ENCODE measurements at places on chromosomes 12 and 14.

DNA sequence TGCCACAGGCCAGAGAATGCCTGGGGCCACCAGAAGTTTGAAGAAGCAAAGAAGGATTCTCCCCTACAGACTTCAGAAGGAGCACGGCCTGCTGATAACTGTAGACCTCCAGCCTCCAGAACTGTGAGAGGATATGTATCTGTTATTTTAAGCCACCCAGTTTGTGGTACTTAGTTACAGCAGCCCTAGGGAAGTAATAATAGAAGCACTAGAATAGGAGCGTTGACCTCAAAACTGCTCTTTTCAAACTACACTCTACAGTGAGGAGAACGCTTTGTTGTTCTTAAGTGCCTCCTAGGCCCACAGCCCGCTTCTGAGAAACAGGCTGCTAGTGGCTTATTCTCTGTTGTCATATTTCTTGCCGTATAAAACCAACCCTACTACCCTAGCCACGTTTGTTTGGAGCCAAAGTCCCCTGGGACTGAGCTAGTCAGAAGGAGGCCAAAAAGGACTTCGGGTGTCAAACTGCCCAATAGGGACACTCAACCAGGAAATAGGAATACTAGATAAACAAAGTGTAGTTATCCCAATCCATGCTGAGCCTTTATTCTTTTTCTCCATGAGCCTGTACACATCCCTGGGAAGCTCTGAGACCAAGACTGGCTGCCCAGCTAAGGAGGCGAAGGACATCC lies 38.5 kb upstream of the FRS2 start:
- no peak for DNase-seq

DNA sequence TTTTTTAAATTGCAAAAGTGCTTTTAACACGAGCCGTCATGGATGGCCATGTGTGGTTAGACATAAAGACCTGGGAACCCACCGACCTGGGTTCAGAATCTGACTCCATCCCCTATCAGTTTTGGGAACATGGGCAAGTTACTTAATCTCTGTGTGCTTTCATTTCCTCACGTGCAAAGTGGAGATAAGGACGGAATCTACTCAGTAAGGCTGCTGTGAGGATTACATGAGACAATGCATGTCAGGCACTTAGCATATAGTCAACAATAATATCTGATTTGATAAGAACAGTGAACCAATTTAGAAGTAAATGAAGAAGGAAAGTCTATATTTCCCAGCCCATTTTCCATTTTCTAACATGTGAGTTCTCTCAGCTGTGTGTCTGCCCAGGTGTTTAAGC lies 235.4 kb downstream of the SUDS3 start:
- DNase-seq: no peak

- no peak for DNase-seq
Measured at GRCh38 chr12:87266305-87266704, 762.9 kb downstream of the C12orf50 start.

DNA sequence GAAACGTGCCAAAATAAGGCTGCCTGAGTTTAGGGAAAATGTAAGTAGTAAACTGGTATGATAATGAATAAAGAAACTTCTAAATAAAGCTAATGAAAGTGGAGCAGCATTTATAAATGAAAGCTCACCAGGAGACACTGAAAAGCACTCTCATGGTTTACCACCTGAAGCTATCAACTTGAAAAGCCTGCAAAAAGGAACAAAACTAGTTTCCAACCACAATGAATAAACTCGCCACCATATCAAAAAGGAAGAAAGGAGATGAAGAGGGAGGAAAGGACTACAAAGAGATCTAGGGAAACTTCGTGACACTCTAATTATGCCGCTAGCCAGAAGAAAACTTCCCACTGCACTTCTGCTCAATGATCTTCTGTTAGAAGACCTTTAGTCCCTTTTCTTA lies 66.7 kb downstream of the MED13L start:
- DNase-seq: no peak

DNA sequence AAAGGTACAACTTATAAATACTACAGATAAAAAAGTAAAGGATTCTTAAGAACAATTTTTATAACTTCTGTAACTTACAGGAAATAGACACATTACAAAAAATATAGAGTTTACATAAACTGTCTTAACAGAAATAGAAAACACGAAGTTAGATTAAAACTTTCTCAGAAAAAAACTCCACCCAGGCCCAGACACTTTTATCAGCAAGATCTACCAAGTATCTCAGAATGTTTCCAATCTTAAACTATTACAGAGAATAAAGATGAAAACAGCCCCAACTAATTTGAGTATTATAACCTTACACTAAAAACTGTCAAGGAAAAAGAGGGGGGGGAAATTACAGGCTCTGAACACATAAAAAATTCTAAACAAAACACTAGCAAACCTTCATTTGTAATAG lies 8.2 kb downstream of the ZFC3H1 start:
- DNase-seq: no peak

DNA sequence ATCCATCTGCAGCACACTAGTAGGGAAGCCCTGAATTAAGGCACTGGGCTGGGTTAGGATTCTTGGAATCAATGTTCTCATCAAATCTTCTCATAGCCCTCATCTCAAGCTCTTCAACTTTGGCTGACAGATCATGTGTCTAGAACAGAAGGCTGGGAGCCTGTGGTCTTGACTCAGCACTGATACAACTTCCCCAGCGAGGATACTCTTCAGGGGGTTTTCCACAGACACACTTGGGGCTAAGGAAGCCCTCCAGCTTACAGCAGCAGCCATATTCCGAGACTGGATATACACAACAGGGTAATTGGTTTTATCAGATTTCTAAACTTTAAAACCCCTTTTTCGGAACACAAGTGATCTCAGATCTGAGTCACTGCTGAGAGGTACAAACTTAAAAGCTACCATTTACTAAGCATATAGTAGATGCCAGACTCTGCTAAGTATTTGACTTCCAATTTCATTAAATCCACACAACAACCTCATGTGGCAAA lies 3.5 kb downstream of the FMNL3 start:
- no peak for DNase-seq

GRCh38 chr12:5694759-5695409 lies 250.2 kb downstream of the ANO2 start:
- no peak for DNase-seq

GRCh38 chr12:88227263-88227662 lies 85.2 kb downstream of the TMTC3 start:
- no peak for DNase-seq

DNA sequence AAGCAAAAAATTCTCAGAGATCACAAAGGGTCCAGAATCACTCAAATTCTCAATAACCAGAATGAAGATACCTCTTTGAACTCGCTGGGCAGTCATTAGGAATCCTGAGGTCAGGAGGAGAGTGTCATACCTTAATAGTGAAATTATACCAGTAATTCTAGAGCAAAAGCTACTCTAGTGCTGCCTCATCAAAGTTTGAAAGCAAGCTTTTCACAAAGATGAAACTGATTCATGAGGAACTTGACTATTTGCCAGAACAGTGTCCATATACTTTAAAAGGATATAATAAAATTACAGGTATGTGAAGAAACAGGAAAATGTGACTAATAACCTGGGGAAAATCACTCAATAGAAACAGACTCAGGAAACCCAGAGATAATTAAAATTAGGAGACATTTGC lies 44.5 kb downstream of the EML5 start:
- DNase-seq: no peak

DNA sequence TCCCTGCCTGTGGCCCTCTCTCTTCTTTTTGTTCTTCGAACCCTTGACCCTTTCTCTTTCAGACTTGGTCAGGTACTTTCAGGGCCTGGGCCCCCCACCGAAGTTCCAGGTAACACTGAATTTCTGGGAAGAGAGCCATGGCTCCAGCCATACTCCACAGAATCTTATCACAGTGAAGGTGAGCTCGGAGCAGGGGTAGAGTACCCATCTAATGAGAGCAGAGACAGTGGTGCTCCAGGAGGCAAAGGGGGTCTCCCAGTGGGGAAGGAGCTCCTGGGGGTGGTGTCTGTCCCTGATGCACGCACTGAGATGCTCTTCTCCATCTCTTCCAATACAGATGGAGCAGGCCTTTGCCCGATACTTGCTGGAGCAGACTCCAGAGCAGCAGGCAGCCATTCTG lies 4.7 kb downstream of the IRF9 start:
- no peak for DNase-seq

GRCh38 chr12:104873374-104873773 lies 84.7 kb downstream of the SLC41A2 start:
- DNase-seq: no peak

- no peak for DNase-seq
Measured at GRCh38 chr12:67042697-67043131, 226.4 kb upstream of the CAND1 start.

- no peak for DNase-seq
Measured at GRCh38 chr14:103318750-103319419, 15.2 kb upstream of the EIF5 start.

GRCh38 chr14:73943083-73943482 lies 6.8 kb downstream of the FAM161B start:
- DNase-seq: no peak

DNA sequence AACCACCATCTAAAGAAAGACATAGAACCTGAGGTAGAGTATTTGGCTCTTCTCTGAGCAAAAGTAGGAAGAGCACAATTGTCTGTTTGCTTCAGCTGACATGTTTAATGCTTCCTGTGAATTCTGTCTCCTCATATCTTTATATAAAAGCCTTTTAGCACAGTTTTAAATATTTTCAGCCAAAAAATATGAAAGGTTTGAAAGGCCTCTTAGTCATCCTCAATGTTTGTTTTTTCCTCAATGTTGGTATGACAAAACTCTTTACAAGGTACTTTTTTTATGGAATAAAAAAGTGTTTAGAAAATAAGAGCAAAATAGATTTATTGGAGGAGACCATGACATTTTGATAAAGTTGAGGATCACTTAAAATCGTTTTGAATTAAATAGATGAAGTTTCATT lies 360.9 kb downstream of the NAV3 start:
- DNase-seq: no peak

- no peak for DNase-seq
Measured at GRCh38 chr14:36618641-36619040, 36.2 kb upstream of the NKX2-8 start.

DNA sequence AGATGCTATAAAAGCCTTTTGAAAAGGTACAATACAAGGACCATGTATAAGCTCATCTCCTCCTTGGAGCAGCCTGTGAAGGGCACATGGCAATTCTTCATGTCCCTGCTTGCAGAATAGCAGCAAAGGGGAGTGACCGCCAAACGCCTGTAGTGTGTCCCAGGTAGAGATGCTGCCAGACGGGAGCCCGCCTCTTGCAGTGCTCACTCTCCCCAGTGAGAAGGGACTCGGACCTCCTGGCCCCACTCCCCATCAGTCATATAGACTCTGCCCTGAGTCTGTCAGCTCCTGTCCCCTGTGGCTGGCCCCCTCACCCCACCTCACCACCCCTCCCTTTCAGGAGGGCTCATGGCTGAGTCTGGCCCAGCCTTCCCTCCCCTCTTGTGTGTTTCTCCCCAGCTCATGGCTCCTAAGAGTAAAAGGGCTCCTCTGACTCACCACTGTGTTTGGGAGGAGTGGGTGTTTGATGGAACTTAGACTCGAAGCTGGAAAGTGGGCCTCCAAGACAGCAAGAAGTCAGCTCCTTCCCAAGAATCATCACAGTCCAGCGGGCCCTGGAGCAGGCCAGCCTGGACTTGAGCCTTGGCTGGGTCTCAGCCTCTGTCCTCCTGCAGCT lies 40.9 kb downstream of the DEGS2 start:
- no peak for DNase-seq

DNA sequence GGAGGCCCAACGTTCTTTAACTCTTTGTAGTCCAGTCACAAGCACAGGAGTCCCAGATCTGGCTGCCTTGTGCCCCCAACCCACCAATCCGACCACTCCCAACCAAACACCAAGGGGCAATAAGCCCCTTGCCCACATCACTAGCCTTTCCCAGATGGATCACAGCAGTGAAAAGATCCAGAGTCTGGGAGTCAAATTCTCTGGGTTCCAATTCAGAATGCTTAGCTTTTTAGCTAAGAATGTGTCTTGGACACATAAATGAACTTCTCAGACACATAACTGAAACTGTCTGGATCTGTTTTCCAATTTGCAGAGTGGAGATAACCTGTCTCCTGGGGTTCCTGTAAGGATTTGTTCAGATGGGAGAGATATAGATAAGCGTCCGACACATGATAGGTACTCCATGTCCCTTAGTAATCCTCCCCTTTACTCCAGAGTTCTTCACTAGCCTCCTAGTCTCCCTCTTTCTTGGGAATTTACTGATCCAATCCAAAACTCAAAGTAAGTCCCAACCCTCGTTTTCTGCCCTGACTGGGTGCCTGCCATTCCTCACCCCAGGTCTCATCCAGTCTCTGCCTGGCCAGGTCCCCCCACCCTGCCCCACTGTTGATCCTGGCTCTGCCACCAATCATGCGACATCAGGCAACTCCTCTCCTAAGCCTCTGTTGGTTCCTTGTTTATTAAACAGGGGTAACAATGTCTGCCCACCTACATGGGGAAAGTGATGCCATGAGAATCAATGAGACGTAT lies 439 bp upstream of the TNFRSF1A start:
- no peak for DNase-seq

DNA sequence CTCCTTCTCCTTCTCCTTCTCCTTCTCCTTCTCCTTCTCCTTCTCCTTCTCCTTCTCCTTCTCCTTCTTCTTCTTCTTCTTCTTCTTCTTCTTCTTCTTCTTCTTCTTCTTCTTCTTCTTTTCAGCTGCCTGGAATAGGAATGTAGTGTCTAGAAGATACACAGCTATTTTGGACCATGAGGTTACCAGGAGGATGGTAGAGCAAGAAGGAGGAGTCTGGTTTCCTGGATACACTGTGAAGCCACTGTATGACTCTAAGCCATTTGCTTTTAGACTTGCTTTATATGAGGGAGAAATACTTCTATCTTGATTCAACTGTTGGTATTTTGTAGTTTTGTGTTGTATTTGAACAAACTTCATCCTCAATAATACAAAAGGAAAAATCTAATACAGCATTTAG lies 3.0 kb upstream of the MYBPC1 start:
- no peak for DNase-seq

- no peak for DNase-seq
Measured at GRCh38 chr12:131040491-131040890, 86.8 kb downstream of the ADGRD1 start.

GRCh38 chr12:123893276-123893675 lies 79.4 kb downstream of the CCDC92 start:
- no peak for DNase-seq

DNA sequence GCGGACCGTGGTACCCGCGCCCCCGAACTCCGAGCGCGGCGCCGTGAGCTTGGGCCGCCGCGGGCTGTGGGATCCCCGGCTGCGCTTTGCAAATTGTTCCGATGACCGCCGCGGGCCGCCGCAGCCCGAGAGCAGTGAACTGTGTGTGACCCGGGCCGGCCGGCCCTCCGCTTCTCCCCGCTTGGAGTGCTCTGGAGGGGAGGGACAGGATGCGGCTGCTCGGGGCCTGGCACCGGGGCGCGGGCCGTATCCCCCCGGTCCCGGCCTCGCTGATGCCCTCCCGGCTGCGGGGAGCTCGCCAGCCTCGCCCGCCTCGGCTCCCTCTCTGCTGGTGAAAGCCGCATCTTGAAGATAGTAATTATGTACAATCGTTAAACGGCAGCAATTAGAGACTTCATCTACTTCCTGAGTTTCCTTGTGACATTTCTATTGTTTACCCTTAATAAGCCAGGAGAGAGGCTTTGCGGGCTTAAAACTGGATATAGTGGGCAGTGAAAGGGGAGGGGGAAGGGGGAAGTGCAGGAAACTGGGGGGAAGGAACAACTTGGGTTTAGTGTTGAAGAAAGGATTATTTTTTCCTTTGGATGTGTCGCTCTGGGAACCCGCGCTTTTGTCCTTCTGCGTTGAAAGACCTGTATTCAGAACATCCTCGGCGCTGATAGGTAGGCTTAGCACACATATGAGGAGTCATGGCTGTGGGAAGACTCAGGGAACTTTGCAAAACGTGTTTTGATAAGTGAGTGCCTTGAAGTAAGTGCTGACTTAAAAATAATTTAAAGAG lies 1.2 kb downstream of the PELI2 start:
- DNase-seq: no peak

Data from activated CD4-positive, alpha-beta T cell treated with anti-CD3 and anti-CD28 coated beads, Interleukin-2, amount 50 U/mL, for 24 hours (primary cell).